ENCODE measurements at places on chromosomes 12 and 14.

- no peaks in the 10 kb centered on the region for H3K27me3 ChIP-seq
- H3K36me3 ChIP-seq = no peaks in the 10 kb centered on the region
- H3K4me1 ChIP-seq = peaks cover 44% of the 10 kb centered on the region
- no peak for DNase-seq
- no peak overlapping the region for H3K4me3 ChIP-seq
Observed at GRCh38 chr12:117342682-117343081, 18.7 kb downstream of the NOS1 start.

GRCh38 chr14:83312511-83312910, 1778.9 kb upstream of the SEL1L start:
- no peak overlapping the region for H3K27ac ChIP-seq
- H3K27me3 ChIP-seq = no peaks in the 10 kb centered on the region
- no peak overlapping the region for H3K4me3 ChIP-seq
- DNase-seq = no peak
- H3K4me1 ChIP-seq = no peaks in the 10 kb centered on the region

DNA sequence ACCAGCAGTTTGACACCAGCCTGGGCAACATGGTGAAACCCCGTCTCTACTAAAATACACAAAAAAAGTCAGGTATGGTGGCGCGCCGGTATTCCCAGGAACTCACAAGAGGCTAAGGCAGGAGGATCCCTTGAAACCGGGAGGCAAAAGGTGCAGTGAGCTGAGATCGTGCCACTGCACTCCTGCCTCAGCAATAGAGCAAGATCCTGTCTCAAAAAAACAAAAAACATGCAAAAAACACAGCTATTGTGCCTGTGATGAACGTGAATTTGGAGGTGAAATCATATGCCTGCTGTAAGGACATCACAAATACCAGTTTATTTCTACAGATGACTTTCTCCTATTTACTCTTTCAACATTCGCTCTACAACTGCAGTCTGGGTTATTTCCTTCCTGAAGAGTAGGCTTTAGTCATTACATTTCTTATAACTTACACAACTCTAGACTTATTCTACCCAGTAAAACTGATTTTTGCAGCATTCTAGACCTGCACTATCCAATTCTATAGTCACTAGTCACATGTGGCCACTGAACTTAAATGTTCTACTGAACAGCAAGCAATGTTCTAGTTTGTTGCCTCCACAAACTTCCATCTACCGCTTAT, 48.3 kb downstream of the HNRNPC start:
- no peak overlapping the region for H3K4me3 ChIP-seq
- no peaks in the 10 kb centered on the region for H3K27me3 ChIP-seq
- no peak overlapping the region for H3K27ac ChIP-seq
- H3K36me3 ChIP-seq = peaks cover 43% of the 10 kb centered on the region
- no peak for DNase-seq

DNA sequence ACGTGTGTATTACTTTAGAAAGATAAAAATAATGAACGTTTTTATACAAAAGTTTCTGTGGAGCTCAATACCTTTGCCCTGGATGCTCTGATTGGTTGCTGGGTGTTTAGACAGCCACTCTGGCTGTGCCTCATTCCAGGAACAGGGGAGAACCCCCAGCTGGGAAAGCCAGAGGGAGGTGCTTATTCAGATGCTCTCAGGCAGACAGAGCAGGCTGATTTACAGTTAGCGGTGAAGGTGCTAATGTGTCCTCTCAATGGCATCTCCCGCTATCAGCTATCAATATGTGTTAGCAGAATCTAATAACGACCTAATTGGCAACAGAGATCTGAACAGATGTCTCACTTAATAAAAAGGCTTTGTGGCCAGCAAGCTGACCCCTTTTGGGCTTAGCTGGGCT, 402.3 kb downstream of the NUAK1 start:
- no peaks in the 10 kb centered on the region for H3K36me3 ChIP-seq
- no peaks in the 10 kb centered on the region for H3K27me3 ChIP-seq
- H3K4me3 ChIP-seq = no peak overlapping the region
- peaks cover 7% of the 10 kb centered on the region for H3K4me1 ChIP-seq

DNA sequence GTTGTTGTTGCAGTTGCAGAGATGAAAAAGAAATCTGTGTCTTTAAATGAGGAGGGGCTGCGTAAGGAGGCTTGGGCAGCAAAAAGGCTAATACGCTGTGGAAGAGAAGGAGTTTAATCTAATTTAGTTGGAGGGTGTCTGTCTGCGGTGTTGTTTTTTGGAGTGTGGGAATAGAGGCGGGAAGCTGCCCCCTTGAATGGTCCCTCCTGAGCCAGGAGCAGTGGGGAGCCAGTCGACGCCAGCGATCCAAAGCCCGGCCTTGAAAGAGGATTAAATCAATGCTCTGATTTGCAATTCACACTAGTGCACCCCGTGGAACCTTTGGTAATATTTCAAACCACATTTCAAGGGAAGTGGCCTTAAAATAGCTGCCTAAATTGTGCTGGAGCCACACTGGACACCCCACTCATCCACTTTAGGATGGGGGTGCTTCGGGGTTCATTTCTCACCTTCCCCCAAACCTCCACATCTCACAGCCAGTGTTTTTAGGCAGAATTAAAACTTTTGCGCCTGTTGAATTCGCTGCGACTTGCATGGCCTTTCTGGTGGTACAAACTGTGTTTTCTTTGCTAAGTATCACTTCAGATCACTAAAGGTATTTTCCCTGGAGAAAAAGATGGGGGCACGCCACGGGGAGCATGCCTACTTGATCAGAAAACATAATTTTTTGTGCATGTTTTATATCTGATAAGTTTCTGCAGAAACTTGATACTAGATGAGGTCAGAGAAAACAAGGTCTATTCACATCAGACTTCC, 4.1 kb upstream of the FZD10 start:
- no peak overlapping the region for H3K27ac ChIP-seq
- peaks cover 19% of the 10 kb centered on the region for H3K27me3 ChIP-seq
- no peak overlapping the region for H3K4me3 ChIP-seq
- DNase-seq = no peak
- no peaks in the 10 kb centered on the region for H3K36me3 ChIP-seq
- H3K4me1 ChIP-seq = peaks cover 3% of the 10 kb centered on the region

DNA sequence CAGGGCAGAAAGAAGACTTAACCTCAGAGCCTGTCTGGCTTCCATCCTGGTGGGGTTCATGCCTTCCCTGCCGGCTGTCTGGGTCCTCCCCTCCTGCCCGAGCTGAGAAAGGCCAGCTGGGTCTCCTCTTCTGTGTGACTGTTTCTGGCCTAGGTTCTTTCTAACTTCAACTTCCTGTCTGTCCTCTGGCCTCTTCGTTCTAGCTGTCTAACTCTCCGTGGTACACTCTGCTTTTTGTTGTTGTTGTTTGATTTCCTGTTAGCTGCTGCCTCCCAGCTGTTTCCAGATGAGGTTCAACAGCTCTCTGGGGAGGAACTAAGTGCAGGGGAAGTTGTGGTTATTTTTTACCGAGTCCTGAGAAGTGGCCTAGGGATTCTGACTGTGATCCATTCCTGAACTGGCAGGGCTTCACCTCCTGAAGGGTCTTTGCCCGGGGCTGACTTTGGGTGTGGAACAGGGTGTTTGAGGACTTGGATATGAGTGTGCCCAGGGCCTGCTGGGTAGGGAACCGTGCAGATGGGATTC, 3.2 kb downstream of the MLXIP start:
- no peaks in the 10 kb centered on the region for H3K27me3 ChIP-seq
- no peak for DNase-seq
- peaks cover 26% of the 10 kb centered on the region for H3K4me1 ChIP-seq

DNA sequence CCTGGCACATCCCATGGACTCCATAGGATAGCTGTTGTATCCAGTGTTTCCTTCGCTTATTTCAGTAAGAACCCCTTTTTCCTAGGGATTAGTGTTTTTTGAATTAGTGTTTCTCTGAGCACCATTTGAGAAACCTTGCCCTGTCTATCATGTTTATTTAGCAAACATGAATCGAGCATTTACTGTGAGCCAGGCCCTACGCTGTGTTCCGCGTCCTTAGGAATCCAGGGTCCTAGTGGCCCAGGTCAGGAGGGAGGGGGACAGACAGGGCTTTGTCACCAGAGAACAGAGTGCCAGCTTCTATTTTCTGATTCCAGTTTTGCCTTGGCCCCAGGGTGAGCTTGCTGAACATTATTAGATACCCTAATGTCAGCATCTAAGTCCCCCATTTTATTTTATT, 2.5 kb downstream of the TEAD4 start:
- H3K4me3 ChIP-seq = no peak overlapping the region
- peaks cover 24% of the 10 kb centered on the region for H3K4me1 ChIP-seq
- H3K36me3 ChIP-seq = no peaks in the 10 kb centered on the region

- DNase-seq = no peak
- no peak overlapping the region for H3K27ac ChIP-seq
- no peaks in the 10 kb centered on the region for H3K36me3 ChIP-seq
- H3K4me1 ChIP-seq = peaks cover 7% of the 10 kb centered on the region
- no peaks in the 10 kb centered on the region for H3K27me3 ChIP-seq
Observed at GRCh38 chr12:18861287-18861858, 123.5 kb downstream of the CAPZA3 start.

DNA sequence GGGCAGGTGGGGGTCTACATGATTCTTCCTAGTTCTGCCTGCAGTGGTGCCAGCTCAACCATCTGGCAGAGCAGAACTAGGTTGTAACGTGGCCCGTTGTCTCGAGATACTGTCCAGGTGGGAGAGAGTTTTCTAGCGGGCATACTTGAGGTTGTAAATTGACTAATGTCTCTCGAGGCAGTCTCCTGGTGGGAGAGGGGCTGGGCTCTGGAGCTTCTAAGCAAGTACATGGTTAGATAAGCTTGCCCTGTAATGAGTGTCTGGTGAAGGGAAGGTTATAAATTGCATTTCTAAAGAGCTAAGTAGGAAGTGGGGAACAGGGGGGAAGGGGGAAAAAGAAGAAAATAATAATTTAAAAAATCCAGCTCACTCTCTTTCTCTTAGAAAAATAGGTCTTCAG, 18.1 kb downstream of the BDKRB1 start:
- H3K27me3 ChIP-seq = no peaks in the 10 kb centered on the region
- no peak for DNase-seq
- H3K4me3 ChIP-seq = no peak overlapping the region
- H3K4me1 ChIP-seq = peaks cover 33% of the 10 kb centered on the region
- no peaks in the 10 kb centered on the region for H3K36me3 ChIP-seq
- H3K27ac ChIP-seq = no peak overlapping the region

DNA sequence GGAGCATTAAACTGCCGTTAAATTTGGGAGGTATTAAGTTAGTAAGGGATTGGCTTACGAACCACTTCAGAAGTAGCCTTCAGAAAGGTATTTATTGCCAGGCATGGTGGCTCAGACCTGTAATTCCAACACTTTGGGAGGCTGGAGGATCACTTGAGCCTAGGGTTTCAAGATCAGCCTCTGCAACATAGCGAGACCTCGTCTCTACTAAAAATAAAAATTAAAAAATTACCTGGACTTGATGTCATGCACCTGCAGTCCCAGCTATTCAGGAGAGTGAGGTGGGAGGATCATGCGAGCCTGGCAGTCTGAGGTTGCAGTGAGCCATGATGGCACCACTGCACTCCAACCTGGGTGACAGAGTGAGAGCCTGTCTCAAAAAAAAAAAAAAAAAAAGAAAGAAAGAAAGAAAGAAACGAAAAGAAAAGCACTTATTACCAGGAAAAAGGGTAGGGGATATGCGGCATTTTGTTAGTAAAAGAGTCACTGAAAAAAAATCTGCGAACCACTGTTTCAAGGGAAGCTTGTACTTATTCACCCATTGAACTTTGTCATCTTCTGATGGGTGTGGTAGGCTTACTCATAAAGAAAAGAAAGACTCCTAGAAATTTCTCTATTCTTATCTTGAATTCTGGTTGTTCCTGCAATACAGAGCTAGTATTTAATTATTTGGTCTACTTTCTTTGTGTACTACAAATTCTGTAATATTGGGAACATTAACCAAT, 33.6 kb upstream of the PLEKHA5 start:
- no peaks in the 10 kb centered on the region for H3K27me3 ChIP-seq
- no peak for DNase-seq
- H3K4me1 ChIP-seq = peaks cover 12% of the 10 kb centered on the region
- peak overlapping the region; percentile 84 for H3K27ac ChIP-seq

DNA sequence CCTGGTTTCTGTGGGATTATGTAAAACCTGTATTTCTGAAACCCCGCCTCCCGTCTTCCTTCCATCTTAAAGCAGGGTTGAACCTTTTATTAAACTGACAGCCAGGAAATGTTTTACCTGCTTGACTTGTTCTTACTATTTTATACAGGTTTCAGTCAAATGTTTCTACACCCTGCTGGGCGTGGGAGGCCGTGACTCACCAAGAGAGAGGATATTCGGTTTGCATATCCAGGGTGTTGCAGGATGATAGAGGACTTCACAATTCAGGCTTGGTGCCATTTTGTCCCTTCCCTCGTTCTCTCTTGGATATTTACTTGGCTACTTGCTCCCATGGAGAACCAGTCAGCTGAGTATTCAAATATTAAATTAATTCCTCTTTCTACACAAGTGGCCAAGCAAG, 69.7 kb downstream of the ARF6 start:
- H3K4me1 ChIP-seq = peaks cover 54% of the 10 kb centered on the region
- no peak for DNase-seq
- H3K27me3 ChIP-seq = no peaks in the 10 kb centered on the region
- H3K27ac ChIP-seq = peak overlapping the region; percentile 72

- DNase-seq = no peak
- H3K4me3 ChIP-seq = no peak overlapping the region
- H3K27me3 ChIP-seq = no peaks in the 10 kb centered on the region
- no peaks in the 10 kb centered on the region for H3K4me1 ChIP-seq
- H3K27ac ChIP-seq = no peak overlapping the region
Observed at GRCh38 chr12:41485203-41485602, 297.1 kb downstream of the PDZRN4 start.

GRCh38 chr14:24416254-24416931, 13.1 kb downstream of the CBLN3 start:
- peaks cover 17% of the 10 kb centered on the region for H3K4me1 ChIP-seq
- no peak overlapping the region for H3K4me3 ChIP-seq
- H3K27ac ChIP-seq = no peak overlapping the region
- no peaks in the 10 kb centered on the region for H3K36me3 ChIP-seq

DNA sequence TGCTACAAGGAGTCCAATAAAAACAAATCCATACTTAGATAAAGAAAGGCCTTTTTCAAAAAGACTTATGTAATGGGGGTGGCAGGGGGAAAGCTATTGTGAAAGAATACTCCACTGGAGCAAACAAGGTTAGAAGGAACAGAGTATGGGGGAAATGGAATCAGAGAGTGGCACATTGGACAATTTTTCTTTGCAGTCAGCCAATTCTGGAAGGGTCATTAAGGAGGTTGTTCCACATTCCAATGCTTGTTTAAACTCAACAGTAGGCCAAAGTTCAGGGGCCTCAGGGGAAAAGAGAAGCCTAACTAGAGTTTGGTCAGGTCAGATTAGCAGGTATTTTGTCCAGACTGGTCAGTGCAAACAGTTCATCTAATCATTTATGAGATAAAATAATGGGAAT, 105.2 kb upstream of the RESF1 start:
- no peak overlapping the region for H3K27ac ChIP-seq
- H3K27me3 ChIP-seq = no peaks in the 10 kb centered on the region
- H3K36me3 ChIP-seq = no peaks in the 10 kb centered on the region
- no peaks in the 10 kb centered on the region for H3K4me1 ChIP-seq
- no peak for DNase-seq
- H3K4me3 ChIP-seq = no peak overlapping the region

DNA sequence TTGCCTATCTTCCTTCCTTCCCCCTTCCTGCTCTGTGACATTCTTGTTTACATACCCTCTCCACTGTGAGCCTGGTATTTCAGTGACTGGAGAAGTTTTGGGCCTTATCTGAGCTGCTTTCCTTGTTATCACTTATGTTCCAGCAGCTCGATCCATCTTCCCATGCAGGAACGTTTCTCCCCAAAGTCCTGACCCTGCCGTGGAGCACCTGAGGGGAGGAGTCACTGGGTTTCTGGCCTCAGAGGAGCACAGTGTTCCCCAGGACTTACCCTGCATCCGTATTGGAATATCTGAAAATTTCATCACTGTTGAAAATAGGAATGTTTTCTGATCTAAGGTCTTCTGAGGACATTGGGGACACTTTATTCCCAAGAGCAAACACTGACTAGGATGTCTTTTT, 141.8 kb downstream of the CACNA1C start:
- H3K36me3 ChIP-seq = no peaks in the 10 kb centered on the region
- H3K4me1 ChIP-seq = peaks cover 8% of the 10 kb centered on the region
- no peak overlapping the region for H3K27ac ChIP-seq
- DNase-seq = no peak
